Pulmonary artery endothelial cell (primary cell): ENCODE measurements at places on chromosomes 11 and 22.

- no peak for DNase-seq
These were observed 12.0 kb downstream of the UPK3A start for GRCh38 chr22:45296628-45297297.

GRCh38 chr11:2305140-2305778 is 3.4 kb downstream of the TSPAN32 start:
- DNase-seq = peak; percentile 20

- DNase-seq = no peak
These were observed 879 bp downstream of the TMEM121B start for GRCh38 chr22:17120281-17120680.

DNA sequence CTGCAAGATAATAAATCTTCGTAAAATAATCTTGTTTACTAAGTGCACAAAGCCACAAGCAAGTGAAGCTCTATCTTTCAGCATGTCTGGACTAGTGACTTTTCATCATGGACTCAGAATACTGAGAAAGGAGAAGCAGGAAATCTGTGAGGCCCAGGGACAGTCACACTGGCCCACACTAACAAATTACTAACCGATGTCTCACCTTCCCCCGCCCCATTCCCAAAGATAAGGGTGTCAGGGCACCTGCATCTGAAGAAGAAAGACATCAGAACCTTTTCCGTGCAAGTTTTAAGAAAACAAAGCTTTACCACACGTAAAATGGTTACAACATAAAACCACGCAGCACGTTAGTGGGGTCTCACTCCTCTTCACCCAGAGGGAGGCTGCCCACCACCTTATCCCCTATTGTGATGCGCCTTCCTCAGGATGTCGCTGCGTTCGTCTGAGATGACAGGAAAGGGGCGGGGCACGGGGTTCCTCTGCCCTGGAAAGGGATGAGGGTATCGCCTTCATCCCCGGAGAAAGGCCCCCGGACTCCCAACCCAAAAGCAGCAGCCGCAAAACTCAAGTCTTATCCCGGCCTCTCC is 616 bp downstream of the BTBD10 start:
- no peak for DNase-seq

DNA sequence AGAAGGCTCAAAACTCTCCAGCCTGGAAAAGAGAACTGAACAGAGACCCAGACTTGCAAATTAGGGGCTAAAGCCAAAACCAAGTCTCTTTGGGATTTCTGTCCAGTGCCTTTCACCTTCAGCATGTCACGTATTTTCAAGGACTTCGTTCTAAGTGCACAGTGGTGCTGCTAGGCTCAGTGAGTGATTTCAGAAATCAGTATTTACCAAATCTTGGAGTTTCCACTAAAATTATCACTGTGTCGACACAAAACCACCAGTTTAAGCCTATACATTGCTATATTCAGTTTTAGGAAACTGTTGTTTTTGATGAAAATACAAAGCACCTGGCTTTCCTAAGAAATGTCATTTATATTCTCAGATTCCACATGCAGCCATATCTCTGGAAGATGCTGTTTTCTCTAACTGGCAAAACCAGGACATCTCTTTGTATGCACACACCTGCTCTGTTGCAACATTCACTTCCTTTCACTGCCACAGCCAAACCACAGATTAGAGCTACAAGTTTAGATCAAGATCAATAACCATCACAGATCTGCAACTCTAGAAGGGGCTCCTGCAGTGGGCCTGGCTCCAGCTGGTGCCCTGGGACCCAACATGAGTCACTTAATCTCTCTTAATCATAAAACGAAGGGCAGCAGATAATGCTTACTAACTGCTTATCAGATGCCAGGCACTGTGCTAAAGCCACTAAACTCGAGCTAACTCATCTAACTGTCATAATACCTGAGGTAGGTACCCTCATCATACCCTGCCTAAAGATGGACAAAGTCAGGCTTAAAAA is 22.3 kb downstream of the SMCO4 start:
- no peak for DNase-seq

- DNase-seq = no peak
These were observed 5.2 kb upstream of the SMTN start for GRCh38 chr22:31075961-31076360.

DNA sequence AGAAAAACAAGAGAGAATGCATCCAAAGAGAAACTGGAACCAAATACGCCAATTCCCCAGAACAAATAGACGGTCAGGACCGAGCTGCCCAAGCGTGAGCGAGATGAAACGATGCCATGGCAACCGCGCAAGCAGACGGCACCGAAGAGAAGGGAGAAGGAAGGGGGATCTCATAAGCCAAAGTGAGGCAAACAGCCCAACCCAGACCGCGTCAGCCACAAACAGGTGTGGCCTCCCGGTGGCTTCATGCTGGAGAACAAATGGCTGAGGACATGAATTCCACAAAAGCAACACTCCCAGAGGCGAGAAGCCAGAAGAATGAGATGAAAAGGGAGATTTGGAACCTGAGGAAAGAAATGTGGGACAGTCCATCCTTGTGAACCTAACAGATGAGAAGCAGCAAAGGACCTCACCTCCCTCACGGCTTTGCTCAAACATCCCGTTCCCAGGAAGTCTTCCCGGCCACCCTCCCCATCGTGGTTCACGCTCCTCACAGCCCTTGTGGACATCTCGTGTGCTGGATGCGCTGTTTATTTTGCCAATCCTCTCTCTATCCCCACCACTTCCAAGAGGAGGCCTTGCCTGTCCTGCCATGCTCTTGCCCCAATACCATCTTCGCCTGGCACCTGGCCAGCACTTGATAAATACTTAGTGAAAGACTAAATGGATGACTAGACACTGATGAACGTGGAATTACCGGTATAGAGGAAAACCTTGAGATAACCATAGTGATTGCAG is 89.1 kb upstream of the RTL6 start:
- DNase-seq = no peak

DNA sequence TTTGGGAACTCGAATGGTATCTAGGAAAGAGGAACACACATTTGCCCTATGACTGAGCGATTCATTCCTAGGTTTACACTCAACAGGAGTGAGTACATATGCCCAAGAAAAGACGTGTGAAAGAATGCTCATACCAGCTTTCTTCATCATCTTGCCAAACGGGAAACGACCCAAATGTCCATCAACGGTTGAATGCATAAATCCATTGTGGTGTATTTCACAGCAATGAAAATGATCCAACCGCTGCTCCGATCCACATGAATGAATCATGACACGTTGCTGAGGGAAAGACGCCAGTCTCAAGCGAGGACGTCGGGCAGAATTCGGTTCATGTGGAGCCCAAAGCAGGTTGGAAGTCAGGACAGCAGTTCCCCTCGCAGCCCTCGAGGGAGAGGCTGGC is 71.5 kb downstream of the CYTH4 start:
- DNase-seq = no peak

- no peak for DNase-seq
These were observed 12.7 kb upstream of the PANX2 start for GRCh38 chr22:50157709-50158375.

DNA sequence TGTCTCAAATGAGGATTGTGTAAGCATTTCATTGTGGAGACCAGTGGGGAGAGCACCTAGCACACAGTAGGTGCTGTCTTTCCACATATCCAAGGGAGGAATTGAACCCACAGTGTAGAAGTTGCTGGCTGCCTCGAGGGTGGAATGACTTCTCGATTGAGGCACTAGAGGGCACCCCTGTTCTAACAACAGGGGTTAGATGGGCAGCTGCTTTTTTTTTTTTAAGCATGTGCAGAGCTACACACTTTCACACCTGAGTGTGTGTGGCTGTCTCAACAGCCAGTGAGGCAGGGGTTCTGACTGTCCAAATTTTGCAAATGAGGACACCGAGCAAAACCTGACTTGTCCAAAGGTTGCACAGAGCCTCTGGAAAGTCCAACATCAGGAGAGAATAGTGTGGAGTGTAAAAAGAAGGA is 118.2 kb upstream of the CRYBB3 start:
- no peak for DNase-seq

DNA sequence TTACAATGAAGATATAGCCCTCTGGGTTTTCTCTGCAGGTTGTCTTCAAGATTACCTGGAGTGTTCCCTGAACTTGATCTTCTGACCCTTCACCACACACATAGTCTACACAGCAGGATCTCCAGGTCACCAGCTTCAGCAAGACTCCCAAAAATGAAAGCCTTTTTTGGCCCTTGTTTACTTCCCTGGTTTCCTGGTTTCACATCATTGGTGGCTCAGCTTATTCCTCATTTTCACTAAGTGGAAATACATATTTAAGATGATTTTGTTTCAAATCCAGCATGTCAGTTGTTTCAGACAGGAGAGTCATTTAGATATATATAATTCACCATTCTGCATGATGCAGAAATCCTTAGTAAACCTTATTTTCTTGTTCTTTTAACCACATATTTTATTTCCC is 41.6 kb upstream of the MPEG1 start:
- DNase-seq = no peak

- no peak for DNase-seq
These were observed 560.1 kb upstream of the FAT3 start for GRCh38 chr11:91664521-91664920.

DNA sequence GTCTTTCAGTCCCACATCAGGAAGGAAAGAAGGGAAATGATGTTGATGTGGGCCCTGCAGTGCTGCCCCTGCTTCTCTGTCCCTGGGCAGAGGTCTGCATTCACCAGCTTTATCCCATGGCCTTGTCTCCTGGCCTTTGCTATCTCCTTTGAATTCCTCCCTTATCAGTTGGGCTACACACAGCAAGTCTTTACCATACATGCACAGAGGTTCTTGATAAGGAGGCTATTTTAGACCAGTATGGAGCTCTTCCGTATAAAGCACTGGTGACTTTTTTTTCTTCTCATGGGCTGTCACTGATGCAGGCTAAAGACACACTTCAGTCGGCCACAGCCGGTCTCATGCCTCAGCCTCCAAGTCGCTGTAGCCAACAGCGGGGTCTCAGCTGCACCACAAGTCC is 20.2 kb downstream of the MYO18B start:
- no peak for DNase-seq

- no peak for DNase-seq
These were observed 96.4 kb downstream of the CTTN start for GRCh38 chr11:70494559-70495350.

GRCh38 chr11:121356357-121356756 is 63.8 kb downstream of the SC5D start:
- no peak for DNase-seq

DNA sequence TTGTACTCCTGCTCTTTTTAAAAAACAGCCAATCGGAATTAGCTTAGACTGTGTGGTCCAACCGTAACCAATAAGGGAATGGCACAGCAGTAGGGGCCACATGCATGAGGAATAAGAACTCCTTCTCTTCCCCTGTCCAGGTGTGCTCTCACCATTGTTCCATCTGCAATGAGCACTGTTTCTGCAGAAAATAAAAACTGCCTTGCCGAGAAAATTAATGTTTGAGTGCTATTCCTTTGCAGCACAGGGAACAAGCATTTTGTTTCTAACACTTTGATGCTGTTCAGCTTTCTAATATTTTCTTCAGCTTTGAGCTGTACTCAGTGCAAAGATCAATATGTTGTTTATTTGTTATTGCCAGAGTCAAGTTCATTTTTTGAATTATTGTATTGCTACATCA is 57.9 kb downstream of the PIWIL3 start:
- no peak for DNase-seq

DNA sequence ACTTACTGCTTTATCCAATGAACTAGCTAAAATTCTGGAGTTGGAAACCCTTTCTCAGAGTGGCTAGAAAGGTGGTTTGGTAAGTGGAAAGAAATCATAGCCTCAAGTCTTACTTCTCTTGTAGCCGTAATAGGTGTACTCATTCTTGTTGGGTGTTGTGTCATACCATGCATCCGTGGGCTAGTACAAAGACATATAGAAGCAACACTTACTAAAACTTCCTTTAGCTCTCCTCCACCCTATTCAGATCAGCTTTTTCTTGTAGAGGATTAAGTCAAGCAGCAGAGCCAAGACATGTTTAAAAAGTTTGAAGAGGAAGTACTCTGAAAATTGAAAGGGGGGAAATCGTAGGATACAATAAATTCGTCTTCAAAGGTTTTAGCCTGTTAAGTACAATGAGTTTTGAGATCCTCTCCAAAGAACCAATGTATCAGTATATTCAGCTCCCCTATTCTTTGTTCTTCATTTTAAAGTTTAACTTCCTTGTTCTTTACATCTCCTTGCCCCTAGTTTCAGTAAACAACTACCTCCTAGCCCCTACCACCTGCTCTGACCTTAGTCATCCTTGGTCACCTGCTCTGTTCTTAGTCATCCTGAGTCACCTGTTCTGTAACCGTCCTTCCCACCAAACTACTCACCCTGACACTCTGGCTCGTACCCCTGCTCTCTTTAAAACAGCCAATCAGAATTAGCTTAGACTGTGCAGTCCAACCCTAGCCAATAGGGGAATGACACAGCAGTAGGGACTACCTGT is 62.1 kb upstream of the DEUP1 start:
- DNase-seq = no peak

DNA sequence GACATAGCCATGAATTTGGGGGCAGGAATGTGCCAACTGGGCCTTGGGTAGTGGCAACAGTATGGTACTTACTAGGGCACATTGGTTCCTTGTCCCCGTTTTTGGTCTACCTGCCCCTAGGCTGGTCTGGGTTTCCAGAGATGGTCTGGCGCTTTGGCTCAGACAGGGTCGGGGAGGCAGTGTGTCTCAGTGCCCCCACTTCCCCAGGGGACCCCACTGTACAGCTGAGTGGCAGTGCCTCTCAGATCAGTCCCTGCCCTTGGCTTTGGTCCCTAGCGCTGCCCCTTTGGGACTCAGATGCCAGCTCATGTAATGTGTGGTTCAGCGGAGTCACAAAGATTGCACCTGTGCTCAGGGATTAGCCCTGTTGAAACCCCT is 3.3 kb downstream of the RIC8A start:
- DNase-seq = no peak

DNA sequence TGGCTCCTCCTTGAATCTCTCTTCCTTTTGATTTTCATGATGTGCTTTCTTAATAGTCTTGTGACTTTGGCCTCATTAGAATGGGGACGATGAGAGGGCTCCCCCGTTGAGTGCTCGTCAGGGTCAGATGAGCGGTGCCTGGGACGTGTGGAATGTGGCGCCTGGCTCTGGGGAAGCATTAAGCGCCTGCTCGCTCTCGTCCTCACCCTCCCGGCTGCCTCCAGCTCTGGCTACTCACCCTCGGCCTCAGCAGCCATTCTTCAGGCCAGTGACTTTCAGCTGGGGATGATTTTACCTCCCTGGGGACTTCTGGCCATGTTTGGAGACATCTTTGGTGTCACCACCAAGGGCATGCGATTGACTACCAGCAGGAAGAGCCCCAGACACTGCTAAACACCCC is 69.7 kb downstream of the RPS6KA4 start:
- no peak for DNase-seq

DNA sequence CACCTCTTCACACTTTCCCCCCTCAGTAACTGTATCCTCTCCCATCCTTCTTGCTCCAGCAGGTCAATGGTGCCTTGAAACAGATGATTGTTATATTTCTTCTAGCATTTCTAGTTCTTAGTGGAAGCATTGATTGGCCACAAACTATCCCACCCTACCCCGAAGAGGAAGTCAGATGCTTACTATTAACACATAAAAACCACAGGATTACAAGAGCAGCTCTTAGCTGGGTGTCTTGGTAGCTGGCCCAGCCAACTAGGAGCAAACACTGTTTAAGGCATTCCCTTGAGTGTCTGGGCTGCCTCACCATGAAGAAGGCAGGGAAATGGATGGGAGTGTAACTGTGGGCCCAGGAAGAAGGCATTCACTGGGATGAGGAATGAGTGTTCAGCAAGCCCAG is 176.6 kb downstream of the GRIK4 start:
- no peak for DNase-seq
